ENCODE measurements at places on chromosomes 7 and 10.

- DNase-seq: no peak
Measured at GRCh38 chr7:122652876-122653275, 46.0 kb downstream of the RNF133 start.

- no peak for DNase-seq
Measured at GRCh38 chr10:129411772-129412171, 55.3 kb upstream of the MGMT start.

- DNase-seq: no peak
Measured at GRCh38 chr7:32347244-32347828, 142.8 kb downstream of the LSM5 start.

DNA sequence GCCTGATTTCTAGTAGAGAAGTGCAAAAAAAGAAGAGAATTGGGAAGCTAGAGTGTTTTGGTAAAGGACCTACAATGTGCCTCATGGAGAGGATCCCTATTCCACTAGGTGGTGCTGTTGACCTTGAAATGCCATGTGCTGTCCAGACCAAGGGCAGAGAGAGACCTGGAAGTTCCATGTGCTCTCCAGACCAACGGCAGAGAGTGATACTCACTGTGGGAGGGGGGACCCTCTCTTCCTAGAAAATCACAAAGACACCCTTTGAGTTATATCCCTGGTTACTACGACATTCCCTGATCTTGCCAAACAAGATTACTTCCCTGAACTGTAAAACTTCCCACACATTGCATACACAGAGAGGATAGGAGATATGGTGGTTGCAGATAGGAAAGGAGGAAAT, 212.7 kb upstream of the ZNF804B start:
- DNase-seq: no peak

GRCh38 chr10:8057636-8058273, 3.3 kb downstream of the GATA3 start:
- no peak for DNase-seq

GRCh38 chr7:93055543-93056107, 62.2 kb downstream of the SAMD9 start:
- DNase-seq: no peak

DNA sequence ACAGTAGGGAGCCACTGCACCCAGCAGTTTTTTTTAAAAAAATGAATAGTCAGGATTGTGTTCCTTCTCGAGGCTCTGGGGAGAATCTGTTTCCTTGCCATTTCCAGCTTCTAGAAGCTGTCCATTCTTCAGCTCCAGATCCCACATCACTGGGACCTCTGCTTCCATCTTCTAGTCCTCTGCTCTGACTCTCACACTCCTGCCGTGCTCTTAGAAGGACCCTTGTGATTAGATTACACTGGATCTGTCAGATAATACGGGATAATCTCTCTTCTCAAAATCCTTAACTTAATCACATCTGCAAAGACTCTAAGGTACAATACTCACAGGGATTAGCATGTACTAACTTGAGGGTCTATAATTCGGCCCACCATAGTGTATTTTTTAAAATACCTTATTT, 158.9 kb upstream of the SP4 start:
- DNase-seq: no peak

- DNase-seq: no peak
Measured at GRCh38 chr10:102230861-102231356, 4.8 kb downstream of the ELOVL3 start.

DNA sequence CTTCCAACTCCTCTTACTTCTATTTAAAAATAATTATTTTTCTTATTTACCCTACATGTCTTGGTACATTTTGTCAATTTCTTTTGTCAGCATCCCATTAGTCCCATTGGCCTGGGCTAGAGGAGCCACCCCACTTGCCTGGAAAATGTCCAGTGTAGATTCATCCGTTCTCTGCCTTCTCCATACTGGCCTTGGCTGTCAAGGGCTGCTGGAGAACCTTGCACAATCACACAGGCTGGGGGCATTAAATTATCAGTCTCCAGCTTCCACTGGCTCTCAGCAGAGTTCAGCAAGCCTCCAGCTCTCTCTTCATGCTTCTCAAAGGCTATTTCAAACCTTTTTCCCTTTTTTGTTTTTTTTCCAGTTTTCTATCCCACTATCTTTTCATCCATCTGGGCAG, 13.8 kb upstream of the ZCCHC24 start:
- no peak for DNase-seq

GRCh38 chr7:134836447-134836846, 57.0 kb downstream of the CALD1 start:
- no peak for DNase-seq

GRCh38 chr7:149293946-149294633, 32.1 kb downstream of the ZNF783 start:
- DNase-seq: no peak

GRCh38 chr7:66974986-66975590, 20.3 kb downstream of the SBDS start:
- DNase-seq: no peak

- DNase-seq: no peak
Measured at GRCh38 chr10:132724446-132724845, 61.5 kb downstream of the NKX6-2 start.

GRCh38 chr7:35286422-35286821, 32.5 kb upstream of the TBX20 start:
- no peak for DNase-seq

- no peak for DNase-seq
Measured at GRCh38 chr10:122407375-122408125, 33.0 kb downstream of the PLEKHA1 start.

GRCh38 chr10:122140941-122141623, 130.0 kb upstream of the BTBD16 start:
- DNase-seq: no peak

GRCh38 chr7:298375-298702, 8.4 kb downstream of the FOXL3 start:
- DNase-seq: no peak

- DNase-seq: no peak
Measured at GRCh38 chr10:3538656-3539531, 246.1 kb downstream of the KLF6 start.

DNA sequence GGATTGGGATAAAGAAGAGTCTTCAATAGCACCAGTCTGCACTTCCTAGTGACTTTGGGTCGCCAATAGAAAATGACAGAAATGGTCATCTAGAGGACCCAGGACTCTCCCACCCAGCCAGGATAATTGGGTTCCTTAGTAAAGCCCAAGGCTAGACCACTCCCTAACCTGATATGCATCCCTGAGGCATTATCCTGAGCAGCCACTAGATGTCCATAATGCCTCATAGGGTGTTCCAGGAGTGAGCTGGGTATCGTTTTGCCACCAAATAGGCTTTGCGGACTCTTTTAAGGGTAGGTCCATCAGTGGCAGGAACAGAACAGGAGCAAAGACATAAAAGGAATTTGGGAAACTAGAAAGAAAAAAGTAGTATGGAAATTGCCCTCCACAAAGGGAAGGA, 4.5 kb upstream of the LRRC4 start:
- no peak for DNase-seq

GRCh38 chr7:2214636-2215035, 18.1 kb downstream of the MAD1L1 start:
- no peak for DNase-seq

- DNase-seq: no peak
Measured at GRCh38 chr7:76089865-76090475, 42.1 kb downstream of the MDH2 start.

DNA sequence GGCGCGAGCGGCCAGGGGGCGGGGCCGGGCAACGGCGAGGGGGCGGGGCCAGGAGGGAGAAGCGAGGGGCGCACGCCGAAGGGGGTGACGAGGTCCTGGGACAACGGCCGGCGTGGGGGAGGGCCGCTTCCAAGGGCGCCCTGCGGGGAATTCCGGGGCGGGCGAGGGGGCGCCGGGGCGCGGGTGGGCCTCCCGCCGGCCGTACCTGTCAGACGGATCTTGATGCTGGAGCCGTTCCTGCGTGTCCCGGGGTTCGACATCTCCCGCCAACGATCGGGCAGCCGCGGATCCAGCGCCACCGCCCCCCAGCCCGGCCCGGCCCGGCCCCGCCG, 421 bp downstream of the SMURF1 start:
- no peak for DNase-seq

- DNase-seq: no peak
Measured at GRCh38 chr10:79084972-79085597, 16.3 kb downstream of the ZMIZ1 start.

DNA sequence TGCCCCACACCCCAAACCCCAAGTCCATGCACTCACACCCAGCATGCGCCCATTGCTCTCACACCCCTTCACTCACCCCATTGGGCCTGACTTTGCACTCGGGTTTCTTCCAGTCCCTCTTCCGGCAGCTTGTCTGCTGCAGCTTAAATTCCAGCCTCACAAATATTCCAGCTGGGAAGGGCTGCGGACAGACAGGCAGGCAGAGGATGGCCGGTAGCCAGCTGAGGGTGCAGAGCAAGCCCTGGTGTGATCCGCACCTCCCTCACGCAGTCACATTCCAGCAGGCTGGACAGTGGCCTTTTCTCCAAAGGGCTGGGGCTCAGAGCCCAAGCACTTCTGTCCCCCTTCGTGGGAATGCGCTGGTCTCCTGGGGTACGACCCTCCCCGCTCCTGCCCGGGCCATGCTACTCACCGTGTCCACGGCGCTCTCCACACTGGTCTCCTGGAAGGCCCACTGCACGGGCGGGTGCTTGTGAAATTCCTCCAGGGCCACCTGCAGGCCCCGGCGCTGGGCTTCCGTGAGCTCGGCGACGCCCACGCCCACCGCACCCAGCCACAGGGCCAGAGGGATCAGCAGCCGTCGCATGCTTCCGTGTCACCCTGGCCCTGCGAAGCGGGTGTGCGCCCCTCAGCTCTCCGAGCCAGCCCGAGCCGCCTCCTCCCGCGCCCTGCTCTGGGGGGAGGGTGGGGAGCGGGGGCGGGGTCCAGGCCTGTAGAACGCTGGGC, 1.2 kb downstream of the RARRES2 start:
- no peak for DNase-seq

DNA sequence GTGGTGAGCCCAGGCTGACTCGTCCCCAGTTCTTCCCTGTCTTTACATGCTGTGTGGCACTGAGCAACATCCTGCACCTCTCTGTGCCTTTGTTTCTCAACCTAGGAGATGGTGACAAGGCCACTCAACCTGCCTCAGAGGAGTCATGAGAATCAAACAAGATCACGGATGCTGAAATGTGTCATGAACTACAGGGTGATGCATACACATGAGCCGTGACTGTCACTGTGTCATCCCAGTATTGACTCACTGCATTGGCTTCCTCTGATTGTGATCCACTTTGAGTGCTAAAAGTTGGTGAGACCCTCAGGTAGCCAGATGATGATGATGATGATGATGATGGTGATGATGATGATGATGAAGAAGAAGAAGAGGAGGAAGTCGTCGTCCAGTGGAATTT, 11.5 kb downstream of the C10orf71 start:
- DNase-seq: no peak

- peak; percentile 99 for DNase-seq
Measured at GRCh38 chr10:16436758-16437539, at the start of gene PTER. TSS of gene PTER (plus strand) at chr10:16437010. CDS start at chr10:16484385, 47,375 bp downstream.

DNA sequence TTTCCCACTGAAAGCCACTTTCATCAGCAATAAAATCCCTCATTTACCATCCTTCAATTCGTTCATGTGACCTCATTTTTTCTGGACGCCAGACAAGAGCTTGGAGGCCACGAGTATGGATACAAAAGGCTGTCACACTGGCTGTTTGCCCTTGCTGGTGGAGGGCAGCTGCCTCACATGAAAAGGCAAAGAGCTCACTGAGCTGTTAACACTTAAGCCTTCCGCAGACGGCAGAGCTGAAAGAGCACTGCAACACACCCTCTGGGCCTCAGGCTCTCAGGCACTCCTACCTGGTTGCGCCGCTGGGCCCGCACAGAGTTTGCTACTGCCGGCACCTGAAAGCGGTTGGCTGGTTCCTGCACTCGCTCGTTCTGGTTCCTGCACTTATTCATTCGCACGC, 193.5 kb downstream of the CFTR start:
- no peak for DNase-seq

- no peak for DNase-seq
Measured at GRCh38 chr10:34609287-34609940, 205.7 kb downstream of the PARD3 start.

DNA sequence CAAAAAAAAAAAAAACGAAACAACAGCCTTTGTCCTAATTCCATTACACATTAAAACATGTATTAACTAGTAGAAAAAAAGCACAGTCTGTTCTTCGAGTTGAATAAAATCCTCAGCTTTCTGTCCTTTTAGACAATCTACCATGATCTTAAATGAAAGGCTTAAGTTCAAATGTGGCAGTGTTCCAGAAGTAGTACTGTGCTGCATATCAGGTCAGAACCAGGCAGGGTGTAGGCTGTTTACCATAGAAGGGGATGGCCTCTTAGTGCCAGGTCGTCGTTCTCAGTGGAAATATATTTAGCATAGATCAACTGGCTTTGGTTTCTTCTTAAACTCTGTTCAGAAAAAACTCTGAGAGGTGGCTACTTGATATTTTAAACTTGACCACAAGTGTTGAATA, 612.0 kb downstream of the CNTNAP2 start:
- DNase-seq: no peak

GRCh38 chr7:102834466-102834865, 78.3 kb upstream of the LRRC17 start:
- DNase-seq: no peak

- DNase-seq: no peak
Measured at GRCh38 chr10:13231190-13231589, 3.0 kb downstream of the UCMA start.

- no peak for DNase-seq
Measured at GRCh38 chr10:51403521-51403920, 295.9 kb downstream of the CSTF2T start.

DNA sequence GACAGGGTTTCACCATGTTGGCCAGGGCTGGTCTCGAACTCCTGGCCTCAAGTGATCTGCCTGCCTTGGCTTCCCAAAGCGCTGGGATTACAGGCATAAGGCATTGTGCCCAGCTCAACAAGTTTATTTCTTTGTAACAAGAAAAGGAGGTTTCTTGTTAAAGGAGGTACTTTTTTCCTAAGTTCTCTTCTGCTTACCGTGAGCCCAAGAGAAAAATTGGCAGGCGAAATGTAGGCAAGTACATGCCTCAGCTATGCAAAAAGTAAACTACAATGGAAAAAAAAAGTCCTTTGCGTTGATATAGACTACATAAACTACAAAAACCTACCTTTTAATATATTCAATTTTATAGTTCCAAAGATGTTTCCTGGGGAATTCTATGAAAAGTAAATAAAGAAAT, 122.6 kb downstream of the DKK1 start:
- DNase-seq: no peak

Measured in activated naive CD8-positive, alpha-beta T cell treated with anti-CD3 and anti-CD28 coated beads, Interleukin-2, amount 50 U/mL, for 16 hours (primary cell).